ENCODE measurements at places on chromosomes 1 and 21.
A peak's percentile ranks its signal among the peaks of the same experiment; 100 is the strongest.

DNA sequence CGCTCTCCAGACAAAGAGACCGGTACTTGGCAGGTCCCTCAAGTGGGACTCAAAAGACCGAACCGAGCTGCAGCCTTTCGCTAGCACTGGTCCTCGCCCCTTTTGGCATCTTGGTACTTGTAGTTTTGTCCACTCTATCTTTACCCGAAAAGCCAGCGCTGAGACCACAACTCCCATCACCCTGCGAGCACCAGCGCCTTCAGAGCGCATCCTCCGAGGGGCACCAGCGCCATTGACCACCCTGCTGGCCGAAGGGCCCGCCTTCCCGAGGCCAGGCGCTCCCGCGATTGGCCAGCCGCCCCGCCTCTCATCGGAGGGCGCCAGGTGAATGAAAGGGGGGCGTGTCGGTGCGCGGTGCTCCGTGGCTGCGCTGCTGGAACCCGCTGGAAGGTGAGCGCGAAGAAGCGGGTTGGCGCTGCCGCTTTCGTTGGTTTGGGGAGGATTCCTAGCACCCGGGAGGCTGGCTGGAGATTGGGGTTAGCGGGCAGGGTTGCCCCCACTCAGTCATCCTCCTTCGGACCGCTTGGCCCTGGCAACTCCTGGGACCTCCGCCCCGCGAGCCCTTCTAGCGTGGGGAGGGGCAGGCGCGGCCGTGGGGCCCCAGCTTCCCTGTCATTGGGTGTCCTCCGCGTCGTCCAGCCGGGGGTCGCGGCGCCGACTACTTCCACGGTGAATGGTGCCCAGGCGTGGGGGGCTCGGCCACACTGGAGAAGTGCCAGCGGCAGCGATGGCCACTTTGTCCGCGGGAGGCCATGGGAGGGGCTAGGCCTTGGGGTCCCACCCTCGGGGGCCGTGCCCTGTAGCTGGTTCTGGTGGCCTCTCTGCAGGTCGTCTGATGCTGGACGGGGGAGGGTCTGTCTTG, at the start of gene ZBTB8B:
Gene ZBTB8B (plus strand): TSS at position 357 of the 862 bp plus-strand sequence. CDS start 5,553 bp downstream, outside the sequence.
- peak; percentile 45 for DNase-seq

DNA sequence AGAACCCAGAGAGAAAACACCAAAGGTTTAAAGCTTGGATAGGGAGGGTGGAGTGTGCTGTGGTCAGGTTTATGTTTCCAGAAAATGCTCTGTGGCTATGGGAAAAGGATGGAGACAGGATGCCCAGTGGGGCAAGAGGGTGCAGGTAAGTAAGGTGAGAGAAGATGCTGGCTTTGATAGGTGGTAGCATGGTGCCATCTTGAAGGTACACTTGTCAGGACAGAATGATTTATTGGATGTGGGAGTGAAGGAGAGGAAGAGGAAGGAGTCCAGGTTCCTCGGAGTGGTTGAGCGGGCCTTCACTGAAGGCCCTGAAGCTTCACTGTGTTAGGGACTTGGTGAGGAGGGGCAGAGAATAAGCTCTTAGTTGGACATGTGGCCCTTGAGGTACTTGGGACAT, 3.6 kb downstream of the PTPRF start:
- no peak for DNase-seq

DNA sequence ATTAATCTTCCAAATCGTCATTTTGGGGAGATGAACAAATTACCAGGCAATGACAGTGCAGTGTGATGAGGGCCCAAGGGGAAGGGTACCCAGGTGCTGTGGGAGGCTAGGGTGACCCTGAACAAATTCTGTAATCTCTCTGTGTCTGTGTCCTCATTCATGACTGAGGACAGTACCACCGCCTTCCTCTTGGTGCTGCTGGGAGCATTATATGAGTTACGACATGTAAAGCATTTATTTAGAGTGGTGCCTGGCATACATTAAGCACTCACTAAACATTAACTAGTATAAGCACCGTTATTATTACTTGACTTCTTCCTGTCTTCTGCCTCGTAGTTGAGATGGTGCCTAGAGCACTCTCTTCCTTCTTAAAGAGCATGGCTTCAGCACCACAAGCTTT, 468.2 kb upstream of the VAMP3 start:
- no peak for DNase-seq

GRCh38 chr1:165508291-165508690, 35.5 kb upstream of the LRRC52 start:
- no peak for DNase-seq

GRCh38 chr1:16372535-16373285, 5.7 kb downstream of the SZRD1 start:
- DNase-seq, result no peak

DNA sequence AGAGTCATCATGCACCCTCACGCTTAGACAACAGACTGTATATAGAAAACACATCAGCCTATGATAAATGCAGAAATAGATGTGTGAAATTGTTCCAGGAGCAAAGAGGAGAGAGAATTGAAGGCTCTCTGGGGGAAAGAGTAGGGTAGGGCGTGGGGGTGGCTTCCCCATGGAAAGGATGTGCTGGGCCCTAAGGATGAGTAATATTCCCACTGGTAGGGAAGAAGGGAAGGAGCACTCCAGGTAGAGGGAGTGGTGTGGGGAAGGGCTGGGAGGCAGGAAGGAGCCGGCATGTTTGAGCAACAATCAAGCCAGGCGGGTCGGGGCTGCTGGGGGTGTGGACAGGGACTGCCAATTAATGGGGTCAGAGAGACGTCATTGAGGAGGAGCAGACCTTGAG, 10.1 kb upstream of the DISP3 start:
- no peak for DNase-seq

DNA sequence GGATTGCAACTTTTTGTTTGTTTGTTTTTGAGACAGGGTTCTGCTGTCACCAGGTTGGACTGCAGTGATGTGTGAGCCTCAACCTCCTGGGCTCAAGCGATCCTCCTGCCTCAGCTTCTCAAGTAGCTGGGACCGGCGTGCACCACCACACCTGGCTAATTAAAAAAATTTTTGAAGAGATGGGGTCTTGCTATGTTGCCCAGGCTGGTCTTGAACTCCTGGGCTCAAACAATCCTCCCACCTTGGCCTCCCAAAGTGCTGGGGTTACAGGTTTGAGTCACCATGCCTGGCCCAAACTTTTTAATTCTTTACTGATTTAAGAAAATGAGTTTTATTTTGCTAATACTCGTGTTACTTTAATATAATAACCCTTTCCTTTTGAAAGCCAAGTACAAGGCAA, 31.5 kb upstream of the SERPINC1 start:
- DNase-seq, result no peak

- DNase-seq, result no peak
Measured at GRCh38 chr1:86184426-86184825, 27.9 kb upstream of the COL24A1 start.

DNA sequence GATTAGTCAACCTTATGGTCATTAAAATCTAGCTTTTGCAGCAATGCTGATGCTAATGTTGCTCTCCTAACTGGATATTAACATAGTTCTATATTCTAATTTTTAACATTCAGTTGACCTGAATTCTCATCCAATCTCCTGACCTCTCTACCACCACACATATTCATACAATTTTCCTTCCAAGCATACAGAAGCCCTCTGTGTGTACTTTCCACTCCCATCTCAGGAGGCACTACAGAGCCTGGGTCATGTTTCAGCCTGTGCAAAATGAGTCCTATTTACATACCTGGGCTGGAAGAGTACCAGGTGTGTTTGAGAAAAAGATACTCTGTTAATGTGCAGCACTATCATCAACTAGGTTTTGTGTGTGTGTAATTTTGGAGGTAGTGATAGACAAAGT, 486.3 kb downstream of the NEGR1 start:
- no peak for DNase-seq

- DNase-seq, result no peak
Measured at GRCh38 chr1:56002231-56002630, 577.1 kb downstream of the PLPP3 start.

- DNase-seq, result no peak
Measured at GRCh38 chr1:20883766-20884165, 96.7 kb upstream of the HP1BP3 start.

- DNase-seq, result no peak
Measured at GRCh38 chr1:87178441-87178840, 150.2 kb upstream of the LMO4 start.

- DNase-seq, result no peak
Measured at GRCh38 chr1:25083481-25084345, 148.6 kb downstream of the SYF2 start.

DNA sequence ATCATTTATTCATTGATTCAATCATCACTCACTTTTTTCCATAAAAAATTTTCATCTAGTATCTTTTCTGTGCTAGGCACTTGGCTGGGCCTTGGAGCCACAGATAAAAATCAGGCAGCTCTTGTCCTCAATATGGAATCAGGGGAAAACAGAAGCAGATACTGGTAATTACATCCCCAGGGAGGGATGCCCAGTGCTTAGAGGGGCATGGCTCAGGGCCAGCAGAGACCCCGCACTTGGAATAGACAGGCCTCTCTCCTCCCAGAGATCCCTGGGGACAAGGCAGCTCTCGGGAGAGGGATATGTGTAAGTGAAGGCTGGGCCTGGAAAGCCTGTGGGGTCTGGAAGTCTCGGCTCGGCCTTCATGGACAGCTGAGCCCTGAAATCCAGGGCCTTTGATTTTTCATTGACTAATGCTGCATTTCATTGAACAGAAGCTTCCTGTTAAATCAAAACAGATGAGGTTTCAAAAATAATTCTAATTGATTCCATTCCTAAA, 180.4 kb downstream of the FOXD2 start:
- no peak for DNase-seq

- DNase-seq, result peak; percentile 69
Measured at GRCh38 chr1:25875154-25875855, at the start of gene PAQR7. TSS of gene PAQR7 (minus strand) at chr1:25875708. CDS start at chr1:25863839, 11,869 bp downstream.

GRCh38 chr21:34814529-34814951, 145.7 kb downstream of the CLIC6 start:
- DNase-seq, result no peak

DNA sequence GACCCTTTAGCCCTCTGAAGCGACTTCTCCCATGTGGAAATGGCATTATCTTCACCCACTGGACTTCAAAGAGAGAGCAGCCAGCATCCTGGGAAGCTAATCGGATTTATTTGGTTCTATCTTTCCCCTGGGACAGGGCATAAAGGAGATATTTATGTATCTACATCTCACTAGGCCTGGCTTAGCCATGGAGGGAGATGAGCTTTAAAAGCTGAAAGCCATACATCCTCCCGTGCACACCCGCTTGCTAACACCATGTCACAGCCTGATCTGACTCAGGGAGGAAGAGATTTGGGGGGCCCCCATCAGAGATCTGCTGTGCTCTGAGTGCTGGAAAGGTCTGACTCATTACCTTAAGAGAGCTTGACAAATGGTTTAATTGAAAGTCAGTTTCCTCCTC, 155.9 kb downstream of the PLXNA2 start:
- DNase-seq, result peak; percentile 11

DNA sequence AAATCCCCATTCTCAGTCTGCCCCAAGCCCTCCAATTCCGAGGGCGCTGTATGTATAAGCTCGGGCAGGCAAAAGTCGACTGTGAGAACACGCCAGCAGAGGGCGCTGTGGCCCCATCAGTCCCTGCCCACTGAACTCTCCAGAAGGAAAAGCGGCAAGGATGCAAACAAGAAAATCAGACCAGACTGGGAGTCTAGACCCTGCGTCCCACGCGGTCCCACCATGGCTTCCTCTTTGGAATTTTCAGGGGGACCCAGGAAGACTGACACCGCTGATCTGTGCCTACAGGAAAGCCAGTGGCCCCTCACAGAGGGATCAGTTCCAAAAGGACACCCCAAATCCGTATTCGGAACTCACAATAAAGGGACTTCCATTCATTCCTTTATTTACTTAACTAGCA, 19.5 kb downstream of the TEX35 start:
- peak; percentile 71 for DNase-seq

- no peak for DNase-seq
Measured at GRCh38 chr1:94296018-94296417, 58.6 kb upstream of the ARHGAP29 start.

GRCh38 chr1:166133857-166134256, 32.9 kb downstream of the FAM78B start:
- DNase-seq, result no peak

DNA sequence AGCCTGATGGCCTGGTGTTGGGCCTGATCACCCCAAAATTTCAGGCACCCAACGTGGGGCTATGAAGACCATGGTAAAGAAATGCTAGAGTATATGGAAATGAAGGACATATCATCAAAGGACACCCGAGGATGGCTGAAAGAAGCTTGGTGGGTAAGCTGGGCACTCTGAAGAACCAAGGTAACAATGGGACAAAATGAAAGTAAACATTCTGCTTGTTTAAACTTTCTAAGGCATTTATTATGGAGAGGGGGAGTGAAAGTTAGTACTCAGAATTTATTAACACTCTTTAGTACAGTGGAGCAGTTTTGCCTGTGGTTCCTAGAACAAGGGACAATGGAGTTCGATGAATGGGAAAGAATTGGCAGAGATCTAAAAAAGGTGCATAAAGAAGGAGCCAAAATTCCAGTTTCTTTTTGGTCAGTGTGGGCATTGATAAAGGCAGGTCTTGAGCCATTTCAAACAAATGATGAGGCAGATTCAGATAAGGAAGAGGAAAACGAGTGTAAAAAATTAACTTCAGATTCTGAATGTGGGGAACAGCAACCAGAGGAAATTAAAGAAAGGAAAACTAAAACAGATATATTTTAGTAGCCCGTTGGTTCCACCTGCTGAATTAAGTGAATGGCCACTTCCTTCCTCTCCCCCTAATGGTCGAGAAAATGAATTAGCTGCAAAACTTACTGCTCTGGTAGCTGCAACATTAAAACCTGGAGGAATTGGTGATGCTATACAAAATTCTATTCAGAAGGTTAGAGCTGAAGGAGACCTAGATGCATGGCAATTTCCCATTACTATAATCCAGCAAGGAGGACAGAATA, 8.4 kb upstream of the PM20D1 start:
- no peak for DNase-seq

DNA sequence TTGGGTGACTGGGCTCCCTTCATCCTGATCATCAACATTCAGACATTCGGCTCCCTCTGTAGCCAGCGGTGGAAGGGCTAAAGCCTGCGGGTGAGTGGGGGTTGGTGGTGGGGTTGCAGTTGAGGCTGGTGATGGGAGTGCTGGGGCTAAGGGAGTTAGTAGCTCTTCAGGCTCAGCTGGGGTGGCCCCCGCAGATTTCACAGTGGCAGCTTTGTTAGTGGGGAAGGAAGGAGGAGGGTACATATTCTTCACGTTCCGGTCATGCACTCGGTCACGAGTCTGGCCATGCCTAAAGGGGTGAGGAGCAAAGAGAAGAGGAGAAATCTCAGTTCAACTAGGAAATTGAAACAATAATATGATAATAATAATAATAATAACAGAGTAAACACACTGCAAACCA, 6.8 kb downstream of the PSMB4 start:
- DNase-seq, result no peak

GRCh38 chr1:226547754-226548191, 791 bp upstream of the STUM start:
- DNase-seq, result peak; percentile 79

- peak; percentile 74 for DNase-seq
Measured at GRCh38 chr1:156662005-156662799, 15.0 kb downstream of the NES start.

GRCh38 chr1:6035719-6036118, 10.0 kb upstream of the KCNAB2 start:
- no peak for DNase-seq

Measured in nucleus accumbens (tissue), 56 donors.